ENCODE measurements at places on chromosomes 7 and 10.
A peak's percentile ranks its signal among the peaks of the same experiment; 100 is the strongest.

DNA sequence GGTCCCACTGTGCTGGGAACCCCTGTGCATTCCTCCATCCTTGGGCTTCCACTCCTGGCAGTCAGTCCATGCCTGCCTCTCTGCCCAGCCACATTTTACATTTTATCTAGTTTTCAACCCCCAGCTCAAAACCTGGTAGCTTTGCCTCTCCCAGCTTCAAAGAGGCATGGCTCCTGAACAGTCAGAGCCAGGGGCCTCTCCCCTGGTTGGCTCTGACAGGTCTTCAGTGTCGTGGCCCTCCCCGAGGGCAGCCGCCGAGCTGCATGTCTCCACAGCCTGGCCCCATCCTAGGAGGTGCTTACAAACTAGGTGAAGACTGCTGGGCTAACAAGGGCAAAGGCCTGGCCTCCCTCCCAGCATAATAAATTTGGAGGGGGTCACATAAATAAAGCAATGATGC, 14.8 kb downstream of the COBL start:
- DNase-seq: no peak

GRCh38 chr7:84112771-84113170, 81.8 kb downstream of the SEMA3A start:
- DNase-seq: no peak

DNA sequence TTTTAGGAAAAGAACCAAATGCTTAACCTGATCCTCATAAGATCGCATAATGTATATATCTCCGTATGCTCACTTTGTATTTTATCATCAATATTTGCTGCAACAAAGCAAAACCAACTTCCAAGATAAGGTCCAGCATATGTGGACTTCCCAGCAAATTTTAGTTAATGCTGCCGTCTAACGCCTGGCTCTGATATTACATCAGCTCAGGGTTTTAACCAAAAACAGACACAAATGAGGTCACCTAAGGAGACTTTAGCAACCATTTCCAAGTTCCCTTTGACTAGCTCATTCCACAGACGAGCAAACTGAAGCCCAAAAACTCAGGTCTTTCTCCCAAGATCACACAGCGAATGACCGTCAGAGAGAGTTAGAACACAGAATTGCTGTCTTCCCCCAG, 59.4 kb upstream of the UCN3 start:
- DNase-seq: no peak

DNA sequence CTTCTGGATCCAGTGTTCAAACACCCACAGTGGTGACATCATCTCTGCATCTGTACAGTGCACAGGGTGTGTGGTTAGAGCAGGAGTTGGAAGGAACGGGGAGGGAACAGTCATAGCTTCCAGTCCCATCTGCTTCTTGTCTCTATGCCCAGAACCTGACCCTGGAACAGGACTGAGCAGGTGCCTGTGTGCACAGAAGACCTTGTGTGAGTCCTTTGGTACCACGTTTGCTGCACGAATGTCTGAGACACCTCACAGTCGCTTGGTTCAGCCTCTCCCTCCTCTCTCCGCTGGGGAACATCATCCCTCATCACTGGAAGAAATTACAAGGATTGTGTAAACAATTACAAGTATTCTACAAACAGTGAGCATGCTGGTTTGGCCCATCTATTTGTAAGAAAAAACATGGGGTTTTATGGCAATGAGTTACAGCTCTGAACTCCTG, 243.0 kb upstream of the KLF6 start:
- DNase-seq: no peak

- DNase-seq: no peak
These were observed 126.0 kb downstream of the SKIDA1 start for GRCh38 chr10:21399392-21400035.

DNA sequence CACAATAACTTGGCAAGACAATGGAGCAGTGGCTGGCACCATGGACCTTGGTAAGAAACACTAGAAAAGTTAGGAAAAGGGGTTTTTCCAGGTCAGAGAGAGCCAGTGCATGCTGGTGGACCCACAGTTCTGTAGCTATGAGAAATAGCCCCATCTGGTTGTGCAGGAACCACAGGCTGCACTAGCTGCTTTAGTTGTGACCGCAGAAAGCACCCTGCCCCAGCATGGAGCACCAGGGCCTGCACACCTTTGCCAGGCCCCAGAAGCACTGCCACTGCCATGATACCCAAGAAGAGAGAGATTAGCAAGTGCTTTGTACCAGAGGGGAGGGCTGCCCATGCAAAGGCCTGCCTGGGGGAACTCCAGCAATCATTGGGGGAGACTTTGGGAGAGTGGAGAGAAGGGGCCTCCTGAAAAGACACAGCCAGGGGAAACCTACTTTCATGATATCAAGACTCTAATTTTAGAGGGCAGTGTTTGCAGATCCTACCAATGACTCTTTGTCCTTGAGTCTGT, 256.1 kb upstream of the C7orf33 start:
- no peak for DNase-seq

GRCh38 chr10:21055339-21056135, 158.4 kb upstream of the NEBL start:
- DNase-seq: no peak

DNA sequence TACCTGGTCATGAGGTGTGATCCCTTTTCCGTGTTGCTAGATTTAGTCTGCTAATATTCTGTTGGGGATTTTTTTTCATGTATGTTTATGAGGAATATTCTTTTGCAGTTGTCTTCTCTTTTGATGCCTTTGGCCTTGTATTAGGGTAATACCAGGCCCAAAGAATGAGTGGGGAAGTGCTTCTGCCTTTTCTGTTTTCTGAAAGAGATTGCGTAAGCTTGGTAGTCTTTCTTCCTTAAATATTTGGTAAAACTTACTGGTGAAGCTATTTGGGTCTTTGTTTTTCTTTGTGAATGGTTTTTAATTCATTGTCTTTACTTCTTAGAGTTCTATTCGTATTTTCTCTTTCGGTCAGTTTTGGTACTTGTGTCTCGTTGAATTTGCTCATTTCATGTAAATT, 51.1 kb downstream of the SHH start:
- DNase-seq: no peak

- no peak for DNase-seq
These were observed 519.1 kb downstream of the NRG3 start for GRCh38 chr10:82394122-82394521.

- no peak for DNase-seq
These were observed 24.6 kb upstream of the HUS1 start for GRCh38 chr7:48004032-48004431.

DNA sequence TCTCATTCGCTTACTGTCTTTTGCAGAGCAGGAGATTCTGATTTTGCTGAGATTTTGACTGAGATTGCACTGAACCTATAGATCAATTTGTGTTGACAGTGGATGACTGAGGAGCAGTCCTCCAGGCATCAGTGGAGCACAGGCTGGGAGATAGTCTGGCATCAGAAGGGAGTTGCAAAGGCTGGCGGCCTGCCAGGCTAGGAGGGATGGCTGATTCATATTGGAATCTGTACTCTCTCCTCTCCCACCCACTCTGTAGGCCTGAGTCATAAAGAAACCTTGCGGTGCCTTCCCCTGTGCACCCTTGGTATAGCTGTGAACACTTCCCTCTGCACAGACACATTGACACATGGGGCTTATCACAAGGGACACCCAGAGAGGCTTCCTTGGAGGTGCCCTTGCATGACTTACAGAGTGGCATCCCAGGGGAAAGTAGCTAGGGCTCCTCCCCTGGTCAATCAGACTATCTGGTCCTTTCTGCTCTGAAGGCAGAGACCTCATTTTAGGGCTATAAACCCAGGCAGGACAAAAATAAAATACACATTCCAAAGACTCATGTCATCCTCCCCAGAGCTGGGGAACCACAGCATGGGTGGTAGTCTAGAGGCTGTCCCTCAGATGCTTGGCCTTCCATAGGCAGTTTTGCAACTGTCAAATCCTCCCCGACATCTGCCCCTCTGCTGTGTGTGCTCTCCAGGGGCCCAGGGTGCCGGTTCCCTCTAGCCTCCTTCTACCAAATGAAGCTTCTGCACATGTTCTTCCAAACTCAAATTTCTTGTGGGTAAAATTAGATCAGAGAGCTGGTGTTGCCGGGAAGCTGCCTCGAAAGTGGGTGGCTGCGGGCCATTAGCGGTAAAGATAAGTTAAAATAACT, 37.4 kb upstream of the EEPD1 start:
- DNase-seq: peak; percentile 36

GRCh38 chr10:640673-641045, 48.8 kb downstream of the DIP2C start:
- DNase-seq: no peak

DNA sequence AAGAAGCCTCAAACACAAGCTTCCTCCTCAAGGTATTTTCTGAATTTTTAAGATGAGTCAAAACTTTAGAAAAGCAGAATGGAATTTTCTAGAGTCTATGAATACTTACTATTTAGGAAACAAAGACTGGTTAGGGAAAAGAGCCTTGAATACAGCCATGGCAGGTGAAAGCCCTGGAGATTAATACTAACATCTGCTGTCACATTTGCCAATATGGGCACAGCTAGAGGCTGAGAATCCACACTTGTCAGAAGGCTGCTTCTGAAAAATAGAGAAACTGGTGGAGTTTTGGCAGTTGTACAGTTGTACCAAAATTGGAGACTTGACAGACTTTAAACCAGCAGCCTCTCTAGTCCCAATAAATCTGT, 24.3 kb upstream of the CNNM1 start:
- DNase-seq: no peak

DNA sequence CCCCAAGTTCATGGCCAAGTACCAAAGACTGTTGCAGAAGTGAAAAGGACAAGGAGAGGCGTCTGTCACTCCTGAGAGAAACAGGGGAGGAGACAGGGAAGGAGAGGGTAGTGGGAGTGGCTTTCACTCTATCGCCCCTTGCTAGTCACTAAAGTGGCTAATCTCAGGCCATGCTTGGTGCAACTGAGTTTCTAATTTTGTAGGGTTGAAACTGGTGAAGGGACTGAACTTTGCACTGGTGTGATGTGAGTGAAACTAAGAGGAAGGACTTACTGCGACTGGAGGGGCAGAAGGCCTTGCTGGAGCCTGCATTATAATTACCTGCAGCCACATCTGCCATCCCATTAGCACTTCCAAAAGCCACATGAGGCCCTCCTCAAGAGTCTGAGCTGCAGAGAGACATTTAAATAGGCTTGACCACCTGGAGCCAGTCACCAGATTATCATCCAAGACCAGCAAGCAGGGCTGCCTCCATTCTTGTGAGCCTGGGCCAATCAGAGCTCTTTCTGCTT, 107.2 kb upstream of the EEPD1 start:
- DNase-seq: no peak

GRCh38 chr10:88901984-88902789, 22.1 kb downstream of the STAMBPL1 start:
- no peak for DNase-seq

DNA sequence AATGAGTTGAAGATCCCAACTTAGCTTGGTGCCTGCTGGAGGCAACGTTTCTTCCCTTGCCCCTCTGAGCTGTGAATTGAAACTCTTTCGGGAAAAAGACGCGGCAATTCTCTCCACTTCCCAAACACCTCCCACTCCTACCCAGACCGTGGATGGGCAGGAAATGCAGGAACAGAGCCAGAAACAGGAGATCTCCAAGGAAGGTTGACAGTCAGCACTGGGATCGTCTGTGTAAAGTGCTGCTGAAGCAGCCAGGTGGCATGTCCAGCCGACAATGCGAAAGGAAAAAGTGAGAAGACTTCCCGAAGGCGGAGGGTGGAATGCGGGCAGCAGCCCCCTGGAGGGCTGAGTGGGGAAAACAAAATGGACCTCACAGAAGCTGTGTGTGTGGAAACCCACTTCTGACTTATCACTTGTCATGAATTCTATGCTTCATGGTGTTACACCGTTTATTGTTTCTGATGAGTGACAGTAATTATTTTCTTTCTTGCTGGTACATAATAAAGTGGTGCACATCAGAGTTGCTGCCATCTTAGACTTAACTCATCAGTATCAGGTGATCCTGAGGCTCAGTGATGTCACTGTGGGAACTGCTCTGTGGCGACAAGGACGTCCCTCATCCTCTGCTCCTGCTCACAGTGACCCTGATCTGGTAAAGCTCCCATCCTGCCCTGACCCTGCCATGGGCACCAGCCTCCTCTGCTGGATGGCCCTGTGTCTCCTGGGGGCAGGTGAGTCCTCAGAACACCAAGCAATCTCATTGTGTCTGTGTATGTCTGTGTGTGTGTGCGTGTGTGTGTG, 220.5 kb upstream of the PRSS1 start:
- no peak for DNase-seq

GRCh38 chr7:29209745-29210144, 15.2 kb downstream of the CHN2 start:
- no peak for DNase-seq

- no peak for DNase-seq
These were observed 123.0 kb upstream of the JCAD start for GRCh38 chr10:30182191-30183054.

GRCh38 chr7:130875901-130876300, 141.9 kb upstream of the KLF14 start:
- DNase-seq: no peak

DNA sequence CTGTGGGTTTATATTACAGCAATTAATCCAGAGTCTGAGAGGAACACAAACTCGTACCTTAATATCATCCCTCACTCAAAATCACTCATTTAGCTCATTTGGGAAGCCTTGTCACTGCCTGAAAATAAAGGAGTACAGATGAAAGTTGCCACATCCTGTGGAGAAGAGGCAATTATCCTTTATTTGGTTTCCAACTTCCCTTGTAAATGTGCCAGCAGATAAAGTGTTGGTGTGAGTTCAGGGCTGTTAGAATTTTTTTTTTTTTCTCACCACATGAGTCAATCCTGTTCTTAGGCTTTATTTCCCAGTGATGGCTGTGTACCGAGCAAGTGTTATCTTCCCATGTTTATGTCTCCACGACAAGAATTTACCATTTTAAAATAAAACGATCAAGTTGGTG, 99.0 kb upstream of the SMIM30 start:
- DNase-seq: no peak

DNA sequence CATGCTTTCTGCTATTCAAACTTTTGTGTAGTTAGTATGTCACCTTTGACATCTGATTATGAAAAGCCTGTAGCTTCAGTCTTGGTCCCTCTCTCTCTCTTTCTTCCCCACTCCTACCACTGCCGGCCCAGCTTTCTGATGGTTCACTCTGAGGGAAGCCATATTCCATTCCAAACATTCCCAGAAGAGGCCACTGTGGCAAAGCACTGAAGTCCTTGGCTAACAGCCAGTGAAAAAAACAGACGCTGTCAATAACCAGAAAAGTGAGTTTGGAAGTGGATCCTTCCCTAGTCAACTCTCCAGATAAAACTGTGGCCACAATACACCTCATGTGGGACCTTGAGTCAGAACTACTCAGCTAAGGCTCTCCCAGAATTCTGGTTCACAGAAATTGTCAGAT, 950.7 kb upstream of the PHF14 start:
- DNase-seq: no peak

DNA sequence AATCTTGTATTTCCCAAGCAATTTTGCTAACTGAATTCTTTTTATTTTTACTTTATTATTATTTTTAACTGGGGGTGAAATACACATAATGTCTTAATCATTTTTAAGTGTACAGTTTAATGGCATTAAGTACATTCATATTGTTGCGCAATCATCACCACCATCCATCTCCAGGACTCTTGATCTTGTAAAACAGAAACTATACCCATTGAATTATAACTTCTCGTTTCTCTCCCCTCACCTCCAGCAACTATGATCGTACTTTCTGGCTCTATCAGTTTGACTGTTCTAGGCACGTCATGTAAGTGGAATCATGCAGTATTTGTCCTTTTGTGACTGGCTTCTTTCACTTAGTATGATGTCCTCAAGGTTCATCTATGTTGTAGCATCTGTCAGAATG, 108.8 kb downstream of the ARL5B start:
- DNase-seq: no peak

Measured in T-helper 22 cell (primary cell).